C1 segment of cervical spinal cord (tissue), 14 donors: ENCODE measurements at places on chromosomes 11 and 22.

GRCh38 chr11:61569701-61570100 is 11.2 kb downstream of the SYT7 start:
- DNase-seq, result no peak

GRCh38 chr11:96125400-96125799 is 201.5 kb upstream of the MTMR2 start:
- DNase-seq, result no peak

GRCh38 chr22:27752141-27752540 is 49.4 kb downstream of the MN1 start:
- no peak for DNase-seq

DNA sequence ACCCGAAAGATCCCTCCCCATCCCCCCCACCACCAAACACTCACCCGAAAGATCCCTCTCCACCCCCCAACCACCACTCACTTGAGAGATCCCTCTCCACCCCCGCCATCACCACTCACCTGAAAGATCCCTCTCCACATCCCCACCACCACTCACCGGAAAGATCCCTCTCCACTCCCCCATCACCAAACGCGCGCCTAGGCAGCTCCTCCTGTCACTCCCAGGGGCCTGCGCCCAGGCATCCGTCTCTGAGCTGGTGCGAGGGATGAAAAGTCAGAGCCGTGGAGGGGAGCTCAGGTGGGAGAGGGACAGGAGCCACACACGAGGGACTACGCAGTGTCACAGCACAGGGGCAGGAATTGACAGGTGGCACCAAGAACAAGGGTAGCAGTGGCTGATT is 11.5 kb downstream of the KIAA0930 start:
- no peak for DNase-seq

GRCh38 chr11:117882311-117882905 is 6.0 kb upstream of the FXYD6 start:
- DNase-seq, result peak; percentile 92

DNA sequence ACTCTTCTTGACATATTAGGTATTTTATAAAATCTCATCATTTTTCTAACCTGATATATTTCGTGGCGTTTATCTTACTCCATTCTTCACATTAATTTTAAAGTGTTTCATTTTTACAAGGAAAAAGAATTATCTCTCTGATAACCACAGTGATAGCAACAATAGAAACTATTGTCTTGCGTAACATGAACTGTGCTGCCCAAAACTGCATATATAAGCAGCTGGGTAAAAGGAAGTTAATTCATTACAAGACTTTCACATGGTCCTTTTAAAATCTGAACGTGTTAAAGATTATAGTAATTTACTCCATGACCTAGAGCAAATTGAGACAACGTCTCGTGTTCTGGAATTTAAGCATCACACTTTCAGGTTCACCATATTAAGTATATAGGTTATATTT is 210.4 kb upstream of the GRIA4 start:
- DNase-seq, result no peak

GRCh38 chr22:46758121-46758520 is 4.3 kb upstream of the TBC1D22A start:
- DNase-seq, result no peak

GRCh38 chr22:20423906-20424551 is 13.6 kb downstream of the SCARF2 start:
- DNase-seq, result peak; percentile 56

DNA sequence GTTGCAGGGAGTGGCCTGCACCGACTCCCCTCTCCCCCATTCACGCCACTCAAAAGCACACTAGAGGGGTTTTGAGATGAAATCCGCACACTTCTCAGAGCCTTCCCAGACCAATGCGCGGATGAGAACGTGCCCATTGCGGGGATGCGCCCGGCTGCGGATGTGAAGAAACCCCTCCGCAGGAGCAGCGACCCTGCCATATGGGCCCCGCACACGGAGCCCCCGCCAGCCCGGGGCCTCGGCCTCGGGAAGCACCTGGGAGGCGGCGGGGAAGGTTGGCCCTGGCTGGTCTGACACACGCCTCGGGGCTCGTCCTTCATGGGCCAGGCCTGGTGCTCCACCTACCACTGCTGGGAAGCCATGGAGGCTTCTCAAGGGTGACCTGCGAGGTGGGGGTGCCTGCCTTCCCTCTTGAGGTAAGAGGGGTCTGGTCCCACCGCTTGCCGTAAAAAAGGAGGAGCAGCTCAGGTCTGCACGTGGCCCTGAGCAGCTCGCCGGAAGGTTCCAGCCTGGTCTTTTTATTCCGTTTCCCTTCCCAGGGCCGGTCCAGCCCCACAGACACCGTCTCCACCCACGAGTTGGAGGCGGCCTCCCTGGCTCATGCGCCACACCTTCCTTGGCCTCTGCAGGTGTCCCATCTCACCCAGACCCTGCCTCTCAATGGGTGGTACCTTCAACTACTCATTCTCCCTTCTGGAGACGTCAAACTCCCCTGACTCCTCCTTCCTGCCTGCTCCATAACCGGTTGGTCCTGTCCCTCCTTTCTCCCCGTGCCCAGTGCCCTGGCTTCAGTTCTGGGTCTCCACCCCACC is 39.4 kb downstream of the TRMU start:
- DNase-seq, result no peak

DNA sequence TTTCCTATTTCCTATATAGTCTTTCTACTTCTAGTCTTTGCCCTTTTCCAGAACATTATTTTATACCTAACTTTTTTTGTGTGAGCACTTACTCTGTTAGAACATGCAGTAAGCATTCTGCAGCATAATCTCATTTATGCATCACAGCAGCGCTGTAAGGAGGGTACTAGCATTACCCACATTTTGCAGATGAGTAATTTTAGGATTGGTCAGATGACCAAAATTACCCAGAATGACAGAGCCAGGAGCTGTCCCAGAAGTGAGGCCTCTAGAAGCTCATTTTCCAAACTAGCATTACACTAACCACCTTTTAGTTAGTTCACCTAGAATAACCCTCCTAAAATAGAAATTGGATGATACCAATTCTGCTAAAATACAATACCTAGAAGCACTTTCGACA is 47.1 kb upstream of the ARHGAP32 start:
- no peak for DNase-seq

DNA sequence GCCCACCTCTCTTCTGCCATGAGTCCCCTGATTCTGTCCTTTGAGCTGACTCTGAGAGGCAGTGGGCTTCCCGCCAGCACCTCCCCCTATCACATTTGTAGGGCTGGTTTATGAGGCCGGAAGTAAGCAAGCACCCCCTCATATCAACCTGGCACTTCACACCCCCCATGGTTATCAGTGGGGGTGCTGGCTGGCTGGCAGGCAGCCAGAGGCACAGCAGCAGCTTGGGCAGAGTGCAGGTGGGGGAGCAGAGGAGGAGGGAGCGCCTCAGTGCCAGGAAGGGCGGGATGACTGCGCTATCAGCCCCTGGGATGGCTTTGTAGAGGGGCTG is 22.9 kb upstream of the CHRM4 start:
- DNase-seq, result no peak

DNA sequence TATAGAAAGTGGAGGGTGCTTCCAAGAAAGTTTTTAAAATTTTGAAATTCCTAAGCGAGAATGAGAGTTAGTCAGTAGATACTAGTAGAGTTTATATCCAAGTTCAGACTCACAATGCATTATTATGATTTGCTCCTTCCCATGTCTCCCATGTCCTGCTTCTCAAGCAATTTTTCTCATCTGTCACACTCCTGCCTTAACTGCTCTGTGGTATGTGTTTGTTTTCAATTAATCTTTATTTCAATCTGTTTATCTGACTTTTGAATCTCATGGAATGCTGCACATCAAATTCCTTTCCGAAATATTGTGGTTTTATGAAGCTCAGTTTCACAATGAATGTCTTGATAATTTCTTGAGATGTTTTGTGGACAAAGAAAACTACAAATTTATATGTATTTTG is 18.1 kb downstream of the THY1 start:
- no peak for DNase-seq

DNA sequence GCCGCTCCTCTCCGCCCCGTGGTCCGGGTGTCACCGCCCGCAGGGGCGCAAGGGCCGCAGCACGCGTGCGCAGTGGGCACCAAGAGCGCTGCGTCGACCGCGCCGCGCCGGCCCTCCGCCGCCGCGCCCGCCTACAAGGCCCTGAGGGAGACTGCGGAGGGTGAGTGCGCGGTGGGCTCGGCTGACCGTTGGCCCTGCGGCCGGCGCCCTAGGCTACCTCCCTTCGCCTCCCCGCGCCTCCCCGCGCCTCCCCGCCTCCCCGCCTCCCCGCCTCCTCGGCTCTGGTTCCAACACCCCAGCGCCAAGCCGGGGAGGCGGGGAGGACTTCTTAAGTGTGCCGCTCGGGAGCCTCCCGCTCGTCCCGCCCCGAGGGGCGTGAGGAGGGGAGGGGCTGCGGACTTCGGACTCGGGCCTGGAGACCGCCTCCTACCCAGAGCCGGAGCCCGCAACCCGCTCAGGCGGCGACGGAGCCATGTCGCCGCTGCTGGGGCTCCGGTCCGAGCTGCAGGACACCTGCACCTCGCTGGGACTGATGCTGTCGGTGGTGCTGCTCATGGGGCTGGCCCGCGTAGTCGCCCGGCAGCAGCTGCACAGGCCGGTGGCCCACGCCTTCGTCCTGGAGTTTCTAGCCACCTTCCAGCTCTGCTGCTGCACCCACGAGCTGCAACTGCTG is at the start of gene AQP11:
AQP11 (plus strand) TSS at position 433 of the 673 bp plus-strand sequence; CDS start at position 473, 40 bp downstream.
- peak; percentile 46 for DNase-seq

DNA sequence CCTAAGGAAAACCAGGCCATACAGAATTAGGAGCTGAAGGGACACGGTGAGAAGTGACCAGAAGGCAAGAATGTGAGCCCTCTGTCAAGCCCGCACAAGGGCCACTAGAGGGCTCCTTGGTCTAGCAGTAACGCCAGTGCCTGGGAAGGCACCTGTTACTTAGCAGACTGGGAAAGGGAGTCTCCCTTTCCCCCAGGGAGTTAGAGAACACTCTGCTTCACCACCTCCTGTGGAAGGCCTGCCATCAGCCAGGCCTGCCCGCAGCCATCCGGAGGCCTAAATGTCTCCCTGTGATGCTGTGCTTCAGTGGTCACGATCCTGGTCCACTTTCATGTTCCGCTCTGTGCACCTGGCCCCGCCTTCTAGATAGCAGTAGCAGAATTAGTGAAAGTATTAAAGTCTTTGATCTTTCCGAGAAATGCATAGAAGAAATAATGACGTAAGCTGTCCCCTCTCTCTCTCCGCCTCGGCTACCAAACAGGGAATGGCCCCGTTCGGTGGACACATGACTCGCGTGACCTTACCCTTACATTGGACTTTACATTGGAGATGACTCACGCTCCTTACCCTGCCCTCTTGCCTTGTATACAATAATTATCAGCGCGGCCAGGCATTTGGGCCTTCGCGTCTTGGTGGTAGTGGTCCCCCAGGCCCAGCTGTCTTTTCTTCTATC is 10.7 kb upstream of the GSTP1 start:
- peak; percentile 16 for DNase-seq

DNA sequence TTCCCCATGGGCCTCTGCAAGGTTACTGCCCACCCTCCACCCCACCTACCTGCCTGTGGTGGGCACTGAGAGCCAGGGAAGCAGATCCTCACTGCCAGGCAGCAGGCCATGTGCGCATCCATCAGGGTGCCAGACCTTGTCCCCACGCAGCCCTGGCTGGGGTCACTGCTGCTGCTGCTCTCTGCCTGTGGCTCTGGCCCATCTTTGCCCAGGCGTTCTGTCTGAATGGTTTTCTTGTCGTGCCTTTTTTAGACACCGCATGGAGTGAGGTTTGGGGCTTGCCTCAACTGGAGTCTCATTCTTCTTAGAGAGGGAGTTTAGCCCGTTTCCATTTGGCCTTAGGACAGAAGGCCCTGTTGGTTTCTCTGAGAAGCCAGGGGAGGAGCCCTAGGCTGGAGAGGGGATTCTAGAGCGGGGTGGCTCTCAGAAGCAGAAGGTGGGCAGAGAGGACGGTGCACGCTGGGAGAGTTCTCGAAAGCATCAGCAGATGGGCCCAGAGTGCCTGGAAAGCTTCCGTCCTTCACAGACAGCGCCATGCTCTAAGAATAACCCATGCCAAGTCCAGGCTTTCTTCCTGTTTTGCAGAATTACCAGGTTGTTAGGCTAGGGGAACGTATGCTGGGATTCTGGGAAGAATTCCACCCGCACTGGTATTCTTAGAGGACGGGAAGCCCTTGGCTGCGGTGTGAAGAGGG is 8.1 kb downstream of the TANGO2 start:
- DNase-seq, result peak; percentile 69

DNA sequence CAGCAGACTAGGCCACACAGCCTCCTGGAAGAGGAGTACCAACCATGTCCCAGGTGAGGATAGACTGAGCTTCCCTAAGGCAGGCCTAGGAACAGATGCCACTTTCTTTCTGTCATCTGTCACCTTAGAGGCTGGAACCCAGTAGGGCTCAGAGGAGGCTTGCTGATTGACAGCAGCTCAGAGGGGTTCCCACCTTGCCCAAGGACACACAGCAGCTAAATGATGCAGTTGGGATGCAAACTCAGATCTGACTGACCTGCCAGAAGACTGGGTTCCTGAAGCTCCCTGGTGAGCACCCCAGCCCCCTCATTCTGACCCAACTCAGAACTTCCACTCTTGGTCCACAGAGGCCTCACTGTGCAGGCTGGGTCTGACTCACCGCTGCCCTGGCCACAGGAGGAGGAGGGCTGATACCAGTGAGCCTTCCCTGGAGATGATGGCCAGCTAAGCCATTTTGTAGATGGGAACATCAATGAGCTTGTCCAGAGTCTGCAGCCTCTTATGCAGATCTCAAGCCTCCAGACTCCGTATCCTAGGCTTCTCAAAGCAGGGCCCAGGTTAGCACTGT is 14.0 kb downstream of the CAPN5 start:
- DNase-seq, result no peak

DNA sequence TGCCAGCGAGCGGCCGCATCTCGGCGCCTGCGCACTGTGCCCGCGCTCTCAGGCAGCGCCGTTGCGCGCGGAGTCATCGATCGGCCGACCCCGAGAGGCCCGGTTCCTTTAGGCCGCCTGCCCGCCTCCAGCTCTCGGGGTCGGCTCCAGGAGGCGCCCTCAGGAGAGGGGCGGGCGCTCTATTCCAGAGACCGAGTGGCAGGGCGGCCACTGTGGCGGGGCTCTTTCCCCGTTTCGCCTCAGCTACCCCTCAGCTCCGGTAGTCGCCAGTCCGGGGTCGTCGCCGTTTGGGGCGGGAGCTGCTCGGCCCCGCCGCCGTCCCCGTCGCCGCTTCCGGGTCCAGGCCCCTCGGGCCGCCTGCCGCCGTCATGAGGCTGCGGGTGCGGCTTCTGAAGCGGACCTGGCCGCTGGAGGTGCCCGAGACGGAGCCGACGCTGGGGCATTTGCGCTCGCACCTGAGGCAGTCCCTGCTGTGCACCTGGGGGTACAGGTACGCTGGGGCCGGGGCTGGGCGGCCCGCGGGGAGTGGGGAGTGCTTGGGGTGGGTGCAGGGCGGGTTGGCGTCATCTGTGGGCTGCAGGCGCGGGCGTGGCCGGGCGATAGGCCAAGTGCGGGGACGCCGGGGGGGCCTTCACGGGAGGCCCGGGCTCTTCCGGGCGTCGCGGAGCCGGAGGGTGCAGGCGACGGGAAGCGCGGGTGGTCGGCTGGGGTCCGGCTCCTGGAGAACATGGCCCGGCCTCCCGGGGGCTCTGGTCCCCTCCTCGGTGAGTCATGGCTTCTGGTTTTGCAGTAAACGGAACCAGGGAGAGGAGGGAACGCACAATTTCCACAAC is at the start of gene FBXO7:
FBXO7 (plus strand) TSS at position 177 of the 833 bp plus-strand sequence; CDS start at position 369, 192 bp downstream.
- DNase-seq, result peak; percentile 91
